ENCODE measurements at places on chromosomes 4 and X. TPM values are rescaled to one million over a fixed set of nuclear protein-coding genes. Genes with fewer than 3 reads are reported as not detected.

ARHGAP4 gene
- 26.6 TPM for total RNA-seq

KANTR gene
- total RNA-seq, result 12.2 TPM

VCX2 gene
- not detected for total RNA-seq

TMEM271 gene
- not detected for total RNA-seq

AFP gene
- not detected for total RNA-seq

TMEM192 gene
- total RNA-seq, result 19.4 TPM

TMPRSS11D gene
- not detected for total RNA-seq

GPR50 gene
- not detected for total RNA-seq

ARHGAP10 gene
- total RNA-seq, result 3.7 TPM

Measured in left colon (tissue), 2 donors.